Mesendoderm (in vitro differentiated cells): ENCODE measurements at places on chromosomes 12 and 14.
A peak's percentile ranks its signal among the peaks of the same experiment; 100 is the strongest.

DNA sequence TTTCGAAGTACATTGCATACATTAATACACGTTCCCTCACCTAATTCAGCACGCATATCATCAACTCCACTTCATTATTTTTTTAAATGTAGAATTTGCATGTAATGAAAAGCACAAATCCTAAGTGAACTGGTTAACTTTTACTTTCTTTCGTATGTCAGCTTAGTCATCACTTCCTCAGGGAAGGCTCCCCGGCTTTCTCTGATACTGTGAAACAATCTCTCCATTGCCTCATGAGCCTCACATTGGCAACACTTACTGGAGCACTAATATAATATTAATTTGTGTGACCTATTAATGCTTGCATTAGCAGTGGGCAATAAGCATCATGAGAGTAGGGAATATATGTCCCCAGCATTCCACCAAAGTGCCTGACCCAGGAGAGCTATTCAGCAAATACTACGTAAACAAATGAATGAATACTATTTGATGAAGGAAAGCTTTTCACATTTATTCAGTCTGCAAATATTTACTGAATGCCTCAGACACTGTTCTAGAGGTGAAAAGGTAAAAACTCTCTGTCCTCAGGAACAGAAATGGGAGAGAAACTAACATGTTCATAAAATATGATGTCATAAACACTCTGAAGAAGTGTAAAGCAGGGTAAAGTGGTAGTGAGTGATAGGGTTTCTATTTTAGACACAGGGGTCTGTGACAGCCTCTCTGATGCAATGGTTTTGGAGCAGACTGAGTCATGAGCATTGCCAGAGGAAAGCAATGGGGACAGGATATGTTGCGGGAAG is 327.5 kb upstream of the DIO2 start:
- no peak for DNase-seq

- DNase-seq: no peak
Observed at GRCh38 chr14:30015489-30015888, 87.8 kb upstream of the PRKD1 start.

GRCh38 chr12:59916988-59917387 is 321.2 kb downstream of the SLC16A7 start:
- no peak for DNase-seq

- no peak for DNase-seq
Observed at GRCh38 chr12:64747695-64748094, 11.5 kb downstream of the GNS start.

- peak; percentile 31 for DNase-seq
Observed at GRCh38 chr14:95311752-95312151, 8.0 kb downstream of the CLMN start.

GRCh38 chr12:6829536-6830220 is 1.5 kb downstream of the P3H3 start:
- no peak for DNase-seq

DNA sequence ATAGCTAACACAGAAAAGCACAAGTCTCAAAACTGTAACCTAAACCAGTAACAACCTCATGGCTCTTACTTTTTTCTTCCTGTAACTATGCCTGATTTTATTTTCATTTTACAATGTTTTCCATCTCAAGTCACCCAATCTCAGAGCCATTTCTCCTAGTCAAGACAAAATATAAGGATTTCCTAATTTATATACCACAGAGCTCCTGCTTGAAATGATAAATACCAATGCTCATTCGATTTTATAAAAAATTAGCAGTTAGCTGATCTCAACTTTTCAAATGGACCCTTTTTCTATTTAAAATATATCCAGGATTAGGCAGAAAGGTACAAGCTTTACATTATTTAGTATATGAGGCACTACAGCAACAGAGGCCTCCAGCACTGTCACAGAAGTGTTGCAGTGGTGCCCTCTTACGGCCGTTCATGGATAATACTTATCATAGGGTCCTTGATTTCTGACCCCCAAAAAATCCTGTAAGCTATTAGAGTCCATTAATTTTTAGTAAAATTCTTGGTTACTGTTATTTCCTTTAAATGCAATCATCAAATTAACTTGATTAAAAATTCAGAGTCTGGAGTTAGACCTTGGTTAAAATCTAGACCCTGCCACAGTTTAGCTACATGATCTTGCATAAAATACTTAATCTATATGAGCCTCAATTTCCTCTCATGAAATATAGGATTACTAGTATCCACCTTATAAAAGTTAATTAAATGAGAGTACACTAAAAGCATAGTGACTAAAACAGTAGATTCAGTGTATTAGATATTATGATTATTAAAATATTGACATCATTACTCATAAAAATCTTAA is 68.3 kb downstream of the SEC23A start:
- DNase-seq: peak; percentile 37

- no peak for DNase-seq
Observed at GRCh38 chr14:97283005-97283403, 485.8 kb downstream of the VRK1 start.

- DNase-seq: peak; percentile 49
Observed at GRCh38 chr12:98085046-98085755, 430.2 kb upstream of the TMPO start.

- DNase-seq: no peak
Observed at GRCh38 chr14:35809597-35809996, 502 bp upstream of the RALGAPA1 start.

DNA sequence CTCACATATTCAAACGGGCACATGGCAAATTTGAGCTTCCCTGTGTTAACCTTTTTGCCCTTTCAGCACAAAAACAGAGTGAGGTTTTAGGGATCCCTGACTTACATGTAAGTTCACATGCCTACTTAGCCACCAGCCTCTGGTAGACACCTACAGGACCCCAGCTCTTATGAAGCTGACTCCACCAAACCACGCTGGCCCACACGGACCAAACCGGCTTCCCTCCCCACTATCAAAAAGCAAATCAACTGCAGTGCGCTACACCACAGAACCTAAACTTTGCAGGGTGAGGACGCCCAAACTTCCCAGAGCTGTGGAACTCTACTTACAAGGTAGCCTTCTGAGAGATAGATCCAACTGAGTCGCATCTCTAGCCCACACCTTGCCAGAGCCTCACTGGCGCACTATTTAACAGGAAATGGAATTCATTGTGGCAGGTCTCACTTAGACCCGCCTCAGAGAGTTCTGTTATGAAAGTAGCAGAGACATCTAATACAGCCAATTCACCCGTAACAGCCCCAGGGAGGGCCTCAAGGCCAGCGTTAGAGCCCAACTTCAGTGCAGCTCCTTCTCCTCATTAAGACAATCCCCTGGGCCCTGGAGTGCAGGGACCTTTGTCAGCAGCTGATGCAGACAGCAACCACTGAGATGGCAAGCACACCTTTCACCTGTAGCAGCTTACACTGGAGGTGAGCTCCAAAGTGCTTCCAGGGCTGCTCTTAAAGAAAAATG is 49.2 kb downstream of the SH2B3 start:
- DNase-seq: no peak

DNA sequence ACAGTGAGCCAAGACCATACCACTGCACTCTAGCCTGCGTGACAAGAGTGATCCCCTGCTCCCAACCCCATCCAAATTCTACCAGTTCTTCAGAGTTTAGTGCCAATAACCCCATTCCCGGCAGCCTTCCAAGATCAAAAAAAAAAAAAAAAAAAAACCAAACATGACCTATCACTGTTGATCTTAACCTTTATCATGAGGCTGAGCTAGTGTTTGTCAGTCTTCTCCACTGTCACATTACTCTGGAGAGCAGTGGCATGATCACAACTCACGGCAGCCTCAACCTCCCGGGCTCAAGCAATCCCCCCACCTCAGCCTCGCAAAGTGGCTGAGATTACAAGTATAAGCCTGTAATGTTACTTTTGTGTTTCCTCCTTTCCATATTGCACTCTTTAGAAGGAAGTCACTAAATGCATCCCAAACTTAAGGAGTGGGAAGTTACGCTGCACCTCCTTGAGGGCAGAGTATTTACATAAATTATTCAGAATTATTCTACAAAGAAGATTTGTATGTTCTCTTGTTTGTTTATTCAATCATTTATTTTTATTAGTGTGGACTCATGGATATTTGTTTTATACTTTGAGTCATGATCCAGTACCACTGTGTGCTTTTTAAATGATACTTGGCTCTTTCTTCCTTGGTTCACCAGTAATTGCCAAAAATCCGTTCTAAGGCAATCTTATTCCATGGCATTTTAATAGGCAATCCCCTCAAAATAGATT is 31.5 kb upstream of the FAM222A start:
- no peak for DNase-seq

DNA sequence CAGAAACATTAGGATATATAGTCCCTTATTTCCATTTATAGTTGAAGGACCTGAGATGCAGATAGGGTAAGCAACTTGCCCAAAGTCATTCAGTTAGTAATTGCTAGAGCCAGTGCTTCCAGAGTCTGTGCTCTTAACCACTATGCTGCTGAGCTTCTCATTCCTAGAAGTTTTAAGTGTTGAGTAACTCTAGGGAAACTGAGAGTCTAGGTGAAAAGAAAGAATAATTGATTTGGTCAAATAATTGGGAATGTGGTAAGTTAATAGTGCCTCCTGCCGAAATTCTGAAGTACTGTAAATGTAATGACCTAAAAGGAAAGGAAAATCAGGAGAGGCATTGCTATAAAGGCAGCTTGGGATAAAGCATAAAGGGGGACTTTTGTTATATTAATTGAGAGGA is 14.1 kb downstream of the PYROXD1 start:
- peak; percentile 87 for DNase-seq

DNA sequence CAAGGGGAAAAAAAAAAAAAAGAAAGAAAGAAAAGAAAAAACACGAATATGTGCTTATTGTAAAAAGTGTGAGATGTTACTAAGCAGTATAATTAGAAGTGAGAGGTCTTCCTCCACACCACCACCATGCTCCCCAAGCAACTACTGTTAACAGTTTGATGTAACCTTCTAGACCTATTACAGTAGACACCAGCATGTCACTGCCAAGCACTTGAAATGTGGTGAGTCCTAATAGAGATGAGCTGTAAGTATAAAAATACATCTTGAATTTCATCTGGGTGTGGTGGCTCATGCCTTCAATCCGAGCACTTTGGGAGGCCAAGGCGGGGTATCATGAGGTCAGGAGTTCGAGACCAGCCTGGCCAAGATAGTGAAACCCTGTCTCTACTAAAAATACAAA is 8.1 kb upstream of the SNRNP35 start:
- no peak for DNase-seq

GRCh38 chr12:15584366-15585041 is 204.7 kb downstream of the EPS8 start:
- peak; percentile 53 for DNase-seq

DNA sequence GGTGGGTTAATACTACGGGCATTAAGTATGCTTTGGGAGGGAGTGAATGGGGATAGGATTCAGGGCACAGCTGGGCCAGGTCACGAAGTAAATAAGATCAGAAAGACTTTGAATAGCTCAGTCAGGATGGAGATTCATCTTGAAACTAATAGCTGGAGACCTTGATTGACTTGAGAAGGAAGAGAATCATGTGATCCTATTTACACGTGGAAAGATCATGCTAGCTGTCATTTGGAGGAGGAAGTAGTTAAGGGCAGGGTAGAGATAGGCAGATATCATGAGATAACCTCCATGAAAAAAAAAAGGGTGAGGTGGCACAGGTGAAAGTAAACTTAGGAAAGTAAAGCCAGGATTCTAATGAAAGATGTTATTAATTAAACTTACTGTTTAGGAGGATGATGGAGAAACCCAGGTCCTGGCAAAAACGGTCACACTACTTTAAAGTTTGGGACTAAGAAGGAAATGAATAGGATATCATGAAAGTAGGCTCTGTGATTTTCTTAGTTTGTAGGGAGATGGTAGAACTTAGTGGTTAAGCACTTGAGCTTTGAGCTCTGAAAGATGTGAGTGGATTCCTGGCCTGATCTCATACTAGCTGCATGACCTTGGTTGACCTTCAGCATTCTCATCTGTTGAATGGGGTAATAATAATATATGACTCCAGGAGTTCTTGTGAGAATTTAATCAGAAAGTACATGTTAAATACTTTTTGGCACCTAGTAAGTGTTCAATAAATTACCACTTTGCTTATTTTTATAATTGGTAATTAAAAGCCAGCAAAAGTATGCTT is 439.0 kb downstream of the NRXN3 start:
- no peak for DNase-seq

GRCh38 chr14:61455351-61455750 is 134.0 kb downstream of the PRKCH start:
- DNase-seq: no peak

GRCh38 chr12:122909442-122910288 is 13.7 kb upstream of the VPS37B start:
- DNase-seq: no peak

GRCh38 chr12:119486599-119487154 is 106.9 kb upstream of the TMEM233 start:
- DNase-seq: peak; percentile 97

DNA sequence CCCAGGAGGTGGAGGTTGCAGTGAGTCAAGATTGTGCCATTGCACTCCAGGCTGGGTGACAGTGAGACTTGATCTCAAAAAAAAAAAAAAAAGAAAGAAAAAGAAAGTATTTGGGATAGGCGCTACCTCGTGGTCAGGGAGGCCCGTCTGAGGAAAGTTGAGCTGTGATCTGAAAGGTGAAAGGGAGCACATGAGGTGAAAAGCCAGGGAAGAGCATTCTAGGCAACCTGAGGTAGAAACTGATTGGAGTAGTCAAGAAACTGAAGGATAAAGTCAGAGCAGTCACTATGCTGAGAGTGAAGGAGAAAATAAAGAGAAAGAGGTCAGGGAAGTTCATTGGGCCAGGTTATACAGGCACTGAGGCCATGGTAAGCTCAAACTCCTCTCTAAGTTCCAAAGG is 7.7 kb downstream of the ANAPC5 start:
- no peak for DNase-seq

DNA sequence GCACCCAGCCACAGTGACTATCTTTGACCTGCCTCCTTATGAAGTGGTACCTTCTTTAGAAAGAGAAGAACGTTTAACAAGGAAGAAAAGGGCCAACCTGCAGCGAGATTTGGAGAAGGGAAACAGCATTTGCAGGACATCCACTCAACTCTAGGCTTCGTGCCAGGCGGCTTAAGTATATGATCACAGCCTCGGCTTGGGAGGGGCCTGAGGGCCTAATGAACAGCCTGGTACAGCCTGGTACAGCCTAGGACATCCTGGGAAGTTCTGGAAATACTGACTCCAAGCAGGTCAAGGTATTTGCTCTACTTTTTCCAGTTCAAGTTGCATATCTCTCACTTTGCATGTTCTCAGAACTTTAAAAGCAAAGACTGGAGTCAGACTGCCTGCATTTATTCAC is 16.1 kb downstream of the HCAR2 start:
- DNase-seq: no peak

GRCh38 chr12:120843472-120843871 is 60.7 kb downstream of the SPPL3 start:
- no peak for DNase-seq

GRCh38 chr14:84520711-84521338 is 1009.1 kb upstream of the FLRT2 start:
- DNase-seq: no peak

GRCh38 chr14:34568803-34569202 is 29.3 kb upstream of the EAPP start:
- DNase-seq: no peak

GRCh38 chr12:15435597-15435996 is 113.3 kb downstream of the PTPRO start:
- peak; percentile 11 for DNase-seq

DNA sequence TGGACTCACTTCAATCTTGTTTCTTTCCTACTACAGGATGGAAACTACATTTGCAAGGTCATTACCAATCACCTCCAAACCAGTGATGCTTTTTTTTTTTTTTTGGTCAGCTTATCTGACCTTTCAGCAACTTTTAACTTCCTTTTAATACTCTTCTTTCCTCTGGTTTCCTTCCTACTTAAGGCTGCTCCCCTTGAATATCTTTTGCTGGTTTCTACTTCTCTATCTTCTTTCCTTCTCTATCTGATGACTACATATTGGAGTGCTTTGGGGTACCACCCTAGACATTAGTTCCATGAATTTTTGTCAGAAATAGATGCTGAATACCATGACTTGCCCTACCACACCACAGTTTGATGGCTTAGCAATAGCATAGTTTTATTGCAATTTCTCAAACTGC is 197.7 kb upstream of the DDHD1 start:
- DNase-seq: no peak
